ENCODE measurements at places on chromosomes 6 and 20.

DNA sequence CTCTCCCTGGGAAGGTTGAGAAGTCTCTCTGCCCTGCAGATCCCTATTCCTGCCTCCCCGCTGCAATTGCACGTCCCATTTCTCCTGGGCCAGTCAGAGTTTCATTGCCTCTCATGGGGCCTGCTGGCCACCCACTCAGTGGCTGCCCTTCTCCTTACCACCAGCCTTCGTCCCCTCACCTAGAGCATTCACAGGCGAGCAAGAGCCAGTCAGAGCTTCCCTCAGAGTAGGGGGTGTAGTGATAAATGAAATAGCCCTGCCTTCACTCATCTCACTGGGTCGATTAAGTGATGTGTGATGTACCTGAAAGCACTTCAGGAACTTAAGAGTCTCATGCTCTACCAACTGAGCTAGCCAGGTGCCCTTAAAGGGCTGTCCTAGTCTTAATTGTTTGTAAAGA, 52.0 kb upstream of the FANCE start:
- DNase-seq = no peak

GRCh38 chr6:22926790-22927354, 357.5 kb downstream of the HDGFL1 start:
- DNase-seq = no peak

- DNase-seq = no peak
These were observed 235.6 kb downstream of the OGFRL1 start for GRCh38 chr6:71524201-71524600.

DNA sequence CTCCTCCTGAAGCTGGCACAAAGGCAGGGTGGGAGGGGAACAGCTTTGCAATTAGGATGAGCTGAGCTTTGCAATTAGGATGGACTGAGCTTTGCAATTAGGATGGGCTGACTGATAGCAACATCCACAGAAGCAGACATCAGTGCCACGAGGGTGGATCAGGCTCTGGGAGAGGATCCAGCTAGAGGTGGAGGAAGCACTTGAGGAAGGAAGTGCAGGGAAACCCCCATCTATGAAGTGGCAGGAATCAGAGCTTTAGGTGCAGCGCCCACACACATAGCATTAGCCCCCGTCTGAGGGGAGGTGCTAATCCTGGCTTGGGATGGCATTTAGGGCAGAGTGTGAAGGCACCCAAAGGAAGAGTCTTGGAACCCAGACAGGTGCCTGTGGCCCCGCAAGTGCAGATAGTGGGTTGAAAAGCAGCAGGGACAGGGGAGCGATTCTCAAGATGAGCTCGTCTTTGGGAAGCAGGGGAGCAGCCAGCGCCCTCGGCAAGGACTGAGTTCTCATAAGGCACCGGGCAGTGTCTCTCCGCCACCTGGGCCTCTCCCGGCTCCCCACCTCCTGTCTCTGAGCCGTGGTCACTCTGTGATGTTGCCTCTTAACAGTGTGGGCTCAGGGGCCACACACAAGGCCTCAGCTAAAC, 12.0 kb upstream of the THBS2 start:
- no peak for DNase-seq

GRCh38 chr6:26421259-26422144, 18.8 kb upstream of the BTN3A3 start:
- peak; percentile 94 for DNase-seq

GRCh38 chr6:150299873-150300485, 68.8 kb upstream of the IYD start:
- no peak for DNase-seq

- DNase-seq = no peak
These were observed 12.2 kb downstream of the BAK1 start for GRCh38 chr6:33567836-33568235.

Data from Kasumi-1 (cell line).